ENCODE measurements at places on chromosomes 2 and 18.
A peak's percentile ranks its signal among the peaks of the same experiment; 100 is the strongest.

DNA sequence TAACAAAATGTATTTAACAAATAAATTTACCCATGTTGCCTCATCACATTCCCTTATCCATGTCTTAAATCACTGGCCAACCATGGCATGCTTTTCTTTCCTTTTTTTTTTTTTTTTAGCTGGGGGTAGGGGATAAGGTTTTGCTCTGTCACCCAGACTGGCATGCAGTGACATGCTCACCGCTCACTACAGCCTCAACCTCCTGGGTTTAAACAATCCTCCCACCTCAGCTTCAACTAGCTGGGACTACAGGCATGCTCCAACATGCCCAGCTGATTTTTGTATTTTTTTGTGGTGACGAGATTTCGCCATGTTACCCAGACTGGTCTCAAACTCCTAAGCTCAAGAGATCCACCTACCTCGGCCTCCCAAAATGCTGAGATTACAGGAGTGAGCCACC lies 266.4 kb downstream of the THSD7B start:
- no peak for DNase-seq

- no peak for DNase-seq
Measured at GRCh38 chr2:157164891-157165290, 92.6 kb upstream of the GALNT5 start.

GRCh38 chr2:2662037-2662846 lies 331.2 kb upstream of the MYT1L start:
- no peak for DNase-seq

DNA sequence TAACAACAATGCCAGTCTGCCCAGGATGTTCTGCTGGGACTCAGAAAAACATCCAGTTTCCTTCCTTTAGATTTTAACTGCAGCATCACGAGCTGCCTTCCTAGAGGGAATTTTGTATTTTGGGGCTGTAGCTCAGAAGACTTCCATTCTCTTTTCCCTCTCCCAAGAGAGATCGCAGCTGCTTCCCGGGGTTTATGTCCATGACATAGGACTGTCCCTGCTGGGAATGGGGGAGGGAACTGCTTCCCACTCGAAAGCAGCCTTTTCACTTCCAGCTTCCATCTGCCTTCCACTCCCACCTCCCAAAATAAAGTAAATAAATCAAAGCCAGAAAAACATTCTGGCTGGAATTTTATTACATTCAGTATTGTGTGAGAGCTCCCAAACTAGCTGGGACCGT lies 52.4 kb downstream of the LIMS1 start:
- DNase-seq = no peak

DNA sequence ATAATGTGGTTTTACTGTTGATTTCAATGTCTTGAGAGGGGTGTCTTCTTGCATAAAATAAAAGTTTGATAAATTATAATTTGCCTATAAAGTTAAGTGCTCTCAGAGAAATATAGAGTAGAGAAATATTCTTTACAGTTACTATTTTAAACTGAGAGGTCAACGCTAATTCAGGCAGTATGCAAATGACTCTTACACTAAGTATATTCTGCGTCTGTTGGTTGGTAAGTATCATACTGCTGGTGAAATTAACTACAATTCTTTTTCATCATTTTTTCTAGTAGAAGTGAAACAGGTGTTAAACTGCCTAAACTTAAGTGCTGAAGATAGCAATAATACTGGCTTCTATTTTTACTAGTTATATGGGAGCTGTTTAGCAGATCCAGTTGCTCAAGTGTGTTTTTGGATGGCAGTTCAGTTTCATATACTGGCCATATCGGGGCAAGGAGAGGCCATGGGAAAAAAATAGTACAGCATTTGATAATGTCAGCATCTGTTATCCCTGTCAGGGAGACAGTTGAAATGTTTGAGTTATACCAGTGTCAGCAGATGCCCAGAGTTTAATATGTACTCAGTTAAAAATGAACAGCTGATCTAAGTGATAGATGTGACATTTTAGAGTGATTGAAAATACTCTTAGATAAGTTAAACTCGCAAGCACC lies 86.2 kb downstream of the MIB1 start:
- DNase-seq = no peak

DNA sequence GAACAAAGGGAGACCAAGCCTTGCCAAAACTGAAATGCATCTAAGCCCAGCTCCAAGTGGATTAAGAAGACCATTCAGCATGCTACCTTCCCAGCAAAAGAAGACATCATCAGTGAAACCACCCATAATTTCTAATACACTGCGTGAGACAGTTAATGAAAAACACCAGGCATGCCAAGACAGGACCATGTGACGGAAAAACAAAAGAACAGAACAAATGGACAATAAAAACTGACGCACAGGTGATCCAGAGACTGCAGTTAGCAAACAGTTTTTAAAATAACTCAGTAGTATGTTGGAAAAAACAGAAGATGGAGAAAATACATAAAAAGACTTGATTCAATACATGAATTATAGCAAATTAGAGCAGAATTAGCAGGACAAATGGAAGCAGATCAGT lies 15.3 kb downstream of the FAM168B start:
- no peak for DNase-seq

DNA sequence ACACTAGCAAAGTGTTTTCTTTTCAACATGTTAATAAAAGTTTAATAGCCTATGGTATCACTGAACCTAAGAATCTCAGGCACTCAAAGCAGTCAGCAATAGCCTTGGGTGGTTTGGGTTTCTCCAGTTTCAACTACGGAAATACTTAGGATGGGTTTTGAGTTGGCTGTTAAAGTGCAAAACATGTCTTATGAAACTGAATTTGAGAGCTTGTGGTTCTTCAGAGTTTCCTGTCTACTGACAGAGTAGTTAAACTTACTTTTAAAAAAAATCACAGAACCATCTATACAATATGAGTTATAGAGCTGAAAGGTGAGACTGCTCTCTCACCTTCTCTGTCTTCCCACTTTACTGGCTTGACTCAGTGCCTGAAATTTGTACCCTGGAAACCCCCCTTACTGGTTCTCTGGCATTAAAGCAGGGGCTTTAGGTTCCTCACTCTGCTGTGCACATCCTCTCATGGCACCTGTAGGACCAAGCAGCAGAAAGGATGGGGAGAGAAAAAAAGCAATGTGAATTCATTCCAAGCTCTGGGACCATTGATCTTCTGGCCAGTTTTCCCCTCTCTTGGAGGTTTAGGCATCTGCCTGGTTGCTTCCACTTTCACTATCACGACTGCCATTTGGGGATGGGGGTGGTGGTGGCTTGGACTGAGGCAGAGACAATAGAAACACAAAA lies 18.1 kb downstream of the CCDC141 start:
- DNase-seq = no peak

- no peak for DNase-seq
Measured at GRCh38 chr2:176612036-176612435, 342.8 kb downstream of the MTX2 start.

GRCh38 chr2:54377901-54378493 lies 78.1 kb upstream of the SPTBN1 start:
- DNase-seq = no peak

DNA sequence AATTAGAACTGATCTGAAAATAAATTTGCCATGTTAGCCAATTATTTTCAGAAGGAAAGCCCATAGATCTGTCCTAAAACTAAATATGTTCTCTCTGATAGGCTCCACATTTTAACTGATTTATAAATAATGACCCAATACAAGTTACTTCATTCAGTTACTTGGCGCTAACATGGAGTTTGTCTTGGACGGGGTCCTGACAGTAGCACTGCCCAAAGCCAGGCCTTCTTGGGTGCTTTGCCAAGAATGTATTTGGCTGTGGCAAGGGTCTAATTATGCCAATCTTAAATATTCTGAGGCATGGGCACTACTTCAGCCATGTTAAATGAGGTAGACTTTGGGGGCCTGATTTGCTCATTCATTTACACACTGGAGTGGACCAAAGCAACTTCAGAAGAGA lies 135.0 kb upstream of the PKDCC start:
- no peak for DNase-seq

- peak; percentile 42 for DNase-seq
Measured at GRCh38 chr2:195657634-195658540, 861 bp downstream of the SLC39A10 start.

DNA sequence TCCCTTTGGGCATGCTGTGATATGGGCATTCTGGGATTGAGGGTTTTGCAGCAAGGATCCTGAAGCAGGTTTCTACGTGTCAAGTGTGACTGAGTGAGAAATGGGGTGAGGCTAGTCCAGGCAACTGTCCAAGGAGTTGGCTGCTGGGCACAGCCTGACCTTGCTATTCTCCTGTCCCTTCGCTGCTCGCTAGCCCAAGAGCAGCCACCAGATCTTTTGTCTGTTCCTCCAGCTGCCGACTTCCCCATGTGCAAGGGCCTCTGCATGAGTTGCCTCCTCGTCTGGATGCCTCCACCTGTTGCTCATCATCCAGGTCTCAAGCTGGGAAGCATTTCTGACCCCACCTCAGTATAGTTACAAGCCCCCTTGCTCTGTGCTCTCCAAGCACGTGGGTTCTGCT lies 71.1 kb downstream of the DYSF start:
- DNase-seq = no peak

- no peak for DNase-seq
Measured at GRCh38 chr2:232893834-232894233, 23.8 kb downstream of the SNORC start.

DNA sequence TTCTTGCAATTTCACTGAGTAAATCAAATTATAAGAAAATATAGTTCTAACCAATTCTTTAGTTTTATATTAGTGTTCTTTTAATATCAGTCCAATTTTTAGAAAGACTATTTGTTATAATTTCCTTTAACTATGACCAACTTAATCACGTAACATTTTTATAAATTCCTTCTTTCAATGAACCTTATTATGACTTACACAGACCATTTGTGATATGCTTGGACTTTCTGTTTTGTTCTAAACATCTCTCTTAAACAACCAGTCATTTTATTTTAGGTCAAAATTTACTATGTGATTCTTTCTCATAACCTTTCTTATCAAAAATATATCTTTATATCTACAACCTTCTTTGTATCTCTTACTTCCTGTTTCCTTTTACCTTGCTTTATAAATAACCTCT lies 39.5 kb upstream of the DYNAP start:
- DNase-seq = no peak

DNA sequence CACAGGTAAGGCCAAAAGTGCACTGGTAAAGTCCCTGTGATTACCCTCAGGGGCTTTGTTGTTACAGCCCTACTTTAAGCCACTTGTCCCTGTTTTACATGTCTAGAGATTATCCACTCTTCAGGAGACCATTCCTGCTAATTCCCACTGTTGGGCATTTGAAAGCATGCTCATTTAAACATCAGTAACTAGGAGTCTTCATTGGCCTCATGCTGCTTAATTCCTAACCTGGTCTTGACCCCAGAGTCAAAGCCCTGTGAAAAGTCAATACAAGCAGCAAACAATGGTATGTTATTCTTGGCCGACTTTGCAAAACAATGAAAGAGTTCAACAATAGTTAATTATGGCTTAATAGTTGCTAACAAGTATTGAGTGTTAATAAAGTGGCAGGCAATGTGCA lies 23.2 kb downstream of the AFF3 start:
- DNase-seq = no peak

GRCh38 chr2:210461401-210461800 lies 15.2 kb downstream of the LANCL1 start:
- no peak for DNase-seq

DNA sequence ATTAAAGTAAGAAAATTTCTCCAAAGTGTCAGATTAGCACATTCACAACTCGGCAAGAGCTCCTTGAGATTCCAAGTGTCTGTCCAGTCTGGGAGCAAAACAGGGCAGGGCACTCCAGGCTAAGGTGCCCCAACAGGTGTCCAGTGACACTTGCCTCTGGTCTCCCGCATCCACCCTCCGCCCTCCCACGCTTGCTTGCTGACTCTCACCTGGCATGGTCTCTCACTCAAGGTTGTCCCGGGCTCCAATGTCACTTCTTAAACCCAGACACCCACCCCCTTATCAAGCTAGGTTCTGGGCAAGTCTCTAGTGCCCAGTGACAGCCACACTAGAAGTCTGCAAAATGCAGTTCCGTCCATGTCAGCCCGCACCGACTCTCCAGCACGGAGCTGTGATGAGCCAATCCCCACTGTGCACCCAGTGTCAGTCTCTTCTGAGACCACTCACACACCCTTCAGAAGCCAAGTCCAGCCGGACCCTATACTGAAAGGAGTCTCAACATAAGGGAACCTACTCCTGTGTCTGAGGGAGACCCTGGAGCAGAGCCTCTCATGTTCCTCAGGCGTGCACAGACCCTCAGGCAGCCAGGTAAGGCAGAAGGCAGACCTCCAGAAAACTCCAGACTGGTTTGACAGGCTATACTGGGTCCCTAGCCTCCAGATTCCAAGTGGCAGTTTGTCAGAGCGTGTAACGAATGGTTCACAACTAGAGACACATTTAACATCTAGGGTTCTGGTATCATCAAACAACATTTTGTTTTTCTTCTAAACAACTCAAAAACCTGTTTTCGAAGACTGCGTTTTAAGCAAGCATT lies 45.6 kb downstream of the HDLBP start:
- DNase-seq = no peak

DNA sequence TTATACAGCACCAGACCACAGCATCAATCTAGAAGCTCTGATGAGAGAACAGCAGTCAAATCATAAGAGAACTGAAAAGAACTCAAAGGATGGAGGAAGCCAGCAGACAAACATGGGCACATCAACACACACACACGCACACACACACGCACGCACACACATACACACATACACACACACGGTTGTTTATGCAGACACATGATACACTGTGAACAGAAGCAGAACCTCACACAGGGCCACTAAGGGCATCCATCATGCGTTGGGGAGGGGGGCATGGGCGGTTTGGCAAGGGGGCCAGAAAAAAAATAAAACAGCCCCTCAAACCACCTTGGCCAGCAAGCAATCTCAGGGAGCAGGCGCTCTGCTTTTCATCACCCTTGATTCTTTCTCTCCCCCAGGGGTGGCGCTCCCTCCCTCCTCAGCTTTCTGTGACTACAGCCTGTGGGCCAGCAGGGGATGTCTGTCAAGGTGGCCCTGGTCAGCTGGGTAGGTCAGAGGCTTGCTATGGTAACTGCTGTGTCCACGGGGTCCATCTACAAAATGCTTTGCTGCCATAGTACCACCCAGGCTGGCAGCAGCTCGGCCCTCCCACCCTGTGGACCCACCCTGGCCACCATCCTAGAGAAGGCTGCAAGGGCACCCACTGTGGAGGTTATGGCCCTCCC lies 318.0 kb downstream of the CELF4 start:
- DNase-seq = no peak

- no peak for DNase-seq
Measured at GRCh38 chr2:191155608-191156071, 4.8 kb upstream of the STAT4 start.

- no peak for DNase-seq
Measured at GRCh38 chr18:45386041-45386655, 229.1 kb upstream of the SLC14A2 start.

- no peak for DNase-seq
Measured at GRCh38 chr2:203732953-203733510, 26.6 kb downstream of the CD28 start.

- no peak for DNase-seq
Measured at GRCh38 chr2:15158532-15158931, 402.6 kb downstream of the NBAS start.

GRCh38 chr2:53672881-53673522 lies 94.6 kb upstream of the CHAC2 start:
- no peak for DNase-seq

GRCh38 chr2:79716266-79716665 lies 203.4 kb downstream of the CTNNA2 start:
- no peak for DNase-seq

All from activated T-cell treated with anti-CD3 and anti-CD28 coated beads for 1 hour (primary cell).